ENCODE measurements at places on chromosomes 1 and 21.

- DNase-seq: no peak
Measured at GRCh38 chr1:163813251-163813650, 491.5 kb downstream of the NUF2 start.

- DNase-seq: no peak
Measured at GRCh38 chr1:189185097-189185496, 1292.6 kb downstream of the BRINP3 start.

GRCh38 chr1:243416495-243416894, 160.7 kb downstream of the SDCCAG8 start:
- DNase-seq: peak; percentile 38

- no peak for DNase-seq
Measured at GRCh38 chr1:51607681-51608095, 9.2 kb upstream of the OSBPL9 start.

GRCh38 chr1:162299018-162299417, 77.6 kb downstream of the SPATA46 start:
- DNase-seq: no peak

Data from astrocyte of the hippocampus (primary cell).